ENCODE measurements at places on chromosomes 2 and 18.

DNA sequence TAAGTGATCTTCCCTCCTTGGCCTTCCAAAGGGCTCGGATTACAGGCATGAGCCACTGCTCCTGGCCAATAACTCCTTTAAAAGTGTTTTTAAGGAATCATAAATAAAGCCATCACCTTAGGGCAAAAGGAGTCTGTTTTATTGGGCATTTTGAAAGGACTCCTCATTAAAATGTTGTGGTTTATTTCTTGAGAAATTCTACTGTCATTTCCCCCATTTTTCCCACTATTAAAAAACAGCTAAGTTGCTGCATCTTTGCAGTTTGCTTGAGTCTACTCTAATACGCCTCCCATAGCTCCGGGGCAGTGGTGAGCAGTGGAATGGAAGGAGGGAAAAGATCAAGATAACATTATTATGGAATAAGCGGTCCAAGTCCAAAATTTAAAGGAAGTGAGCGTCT, 293.2 kb downstream of the PIEZO2 start:
- DNase-seq = no peak

DNA sequence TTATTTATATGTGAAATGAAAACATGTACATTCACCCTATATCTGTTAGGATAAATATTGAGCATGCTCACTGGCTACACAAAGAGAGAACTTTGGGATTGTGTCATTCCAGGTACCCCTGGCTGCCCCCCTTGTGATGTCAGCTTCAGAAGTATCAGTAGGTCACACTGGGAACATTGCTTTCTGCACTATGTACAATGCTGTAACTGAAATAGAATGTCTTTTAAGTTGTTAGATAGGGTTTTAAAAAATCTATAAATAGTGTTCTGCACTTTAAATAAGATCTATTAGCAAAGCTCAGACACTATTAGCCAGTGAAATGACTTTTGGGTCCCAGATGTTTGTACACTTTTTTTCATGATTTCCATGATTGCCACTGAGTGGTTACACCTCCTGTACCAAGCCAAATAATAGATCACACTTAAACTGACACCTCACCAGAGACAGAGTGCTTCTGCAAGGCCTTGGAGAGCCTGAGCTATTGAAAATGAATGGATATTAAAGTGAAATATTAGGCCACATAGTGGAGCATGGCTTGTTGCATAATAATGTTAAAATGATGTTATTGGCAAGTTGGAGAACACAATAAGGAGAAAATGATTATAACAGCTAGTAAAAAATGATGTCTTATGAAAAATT, 297.0 kb upstream of the NXPH2 start:
- DNase-seq = no peak

DNA sequence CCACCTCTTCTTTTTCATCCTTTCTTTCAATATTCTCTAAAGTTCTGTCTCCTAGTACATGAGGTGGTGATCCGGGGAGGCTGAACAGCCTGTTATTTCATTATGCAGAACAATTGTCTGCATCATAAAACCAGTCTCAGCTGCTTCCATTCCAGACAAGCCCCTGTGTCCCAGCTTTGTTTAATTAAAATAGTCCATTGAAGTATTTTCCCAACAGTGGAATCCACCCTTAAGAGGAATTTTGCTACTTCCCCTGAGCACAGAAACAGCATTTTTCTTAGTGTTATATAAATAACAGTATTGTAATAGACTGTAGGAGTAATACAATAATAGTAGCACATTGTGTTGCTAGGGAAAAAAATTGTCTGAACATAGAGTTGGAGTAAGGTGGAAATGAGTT, 395.4 kb upstream of the TCF4 start:
- no peak for DNase-seq

DNA sequence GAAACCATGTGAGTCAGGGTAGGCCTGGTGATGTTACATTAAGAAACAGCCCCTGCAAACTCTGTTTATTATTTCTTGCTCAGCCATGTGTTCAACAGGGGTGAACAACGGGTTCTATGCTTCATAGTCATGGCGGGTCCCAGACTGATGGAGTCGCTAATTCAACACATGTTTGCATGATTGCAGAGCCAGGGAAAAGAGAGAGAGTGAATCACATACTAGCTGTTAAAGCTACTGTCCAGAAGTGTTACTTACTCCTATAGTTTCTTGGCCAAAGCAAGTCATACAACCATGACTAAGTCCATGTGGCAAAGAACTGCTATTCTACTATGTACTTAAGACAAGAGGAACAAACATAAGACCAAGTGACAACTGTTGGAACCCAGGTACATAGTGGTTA, 241.2 kb upstream of the SKOR2 start:
- no peak for DNase-seq

DNA sequence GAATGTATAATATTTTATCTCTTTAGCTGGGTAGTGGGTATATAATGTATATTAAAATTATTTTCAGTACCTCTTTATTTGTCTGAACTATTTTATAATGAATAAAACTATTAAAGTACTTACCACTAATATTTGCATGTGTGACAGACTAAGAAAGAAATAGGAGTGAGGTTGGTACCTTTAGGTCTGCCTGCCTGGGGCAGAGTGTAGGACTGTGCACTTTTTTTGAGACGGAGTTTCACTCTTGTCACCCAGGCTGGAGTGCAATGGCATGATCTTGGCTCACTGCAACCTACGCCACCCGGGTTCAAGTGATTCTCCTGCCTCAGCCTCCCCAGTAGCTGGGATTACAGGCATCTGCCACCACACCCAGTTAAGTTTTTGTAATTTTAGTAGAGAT, 18.8 kb downstream of the NCOA1 start:
- no peak for DNase-seq

GRCh38 chr2:46123013-46123412, 174.2 kb upstream of the EPAS1 start:
- DNase-seq = no peak

DNA sequence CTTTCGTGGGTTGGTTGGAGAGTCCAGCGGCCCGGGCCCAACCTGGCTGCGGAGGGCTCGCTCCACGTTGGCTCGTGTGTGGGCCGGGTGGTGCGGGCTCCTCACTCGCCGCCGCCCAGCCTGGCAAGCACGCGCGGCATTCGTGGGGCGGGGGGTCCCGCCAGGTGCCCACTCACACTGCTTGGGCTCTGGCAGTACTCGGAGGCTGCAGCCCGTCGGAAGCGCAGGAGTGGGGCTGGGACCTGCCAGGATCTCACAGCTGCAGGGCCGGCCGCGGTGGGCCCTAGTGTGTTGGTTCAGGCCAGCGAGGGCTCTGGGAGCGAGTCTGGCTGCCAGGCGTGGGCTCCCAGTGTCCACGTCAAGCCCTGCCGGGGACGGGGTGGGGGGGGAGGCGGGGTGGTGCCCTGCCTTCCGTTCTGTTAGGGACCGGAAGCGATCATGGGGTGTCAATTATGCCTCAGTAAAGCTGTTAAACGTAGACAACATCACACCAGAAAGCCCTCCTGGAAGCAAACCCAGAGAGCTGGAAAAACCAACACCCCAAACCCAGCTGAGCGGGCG, 1.0 kb upstream of the HS6ST1 start:
- no peak for DNase-seq

DNA sequence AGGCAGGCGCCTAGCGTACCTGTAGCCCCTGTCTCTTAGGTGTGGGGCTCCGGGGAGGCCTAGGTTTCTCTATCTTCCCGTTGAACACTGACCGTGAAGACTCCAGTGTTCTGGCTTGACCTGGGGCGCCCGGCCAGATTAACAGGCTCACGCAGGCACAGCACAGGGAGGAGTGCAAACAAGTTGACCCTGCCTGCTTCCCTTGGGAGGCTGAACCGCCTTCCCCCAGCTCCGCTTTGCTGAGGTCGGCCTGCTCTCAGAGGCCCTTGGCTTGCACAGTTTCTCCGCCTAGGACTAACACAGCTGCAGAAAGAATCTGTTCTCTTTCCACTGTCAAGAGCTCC, 567 bp downstream of the PCYOX1 start:
- no peak for DNase-seq

GRCh38 chr2:151334082-151334815, 23.1 kb upstream of the TNFAIP6 start:
- no peak for DNase-seq

DNA sequence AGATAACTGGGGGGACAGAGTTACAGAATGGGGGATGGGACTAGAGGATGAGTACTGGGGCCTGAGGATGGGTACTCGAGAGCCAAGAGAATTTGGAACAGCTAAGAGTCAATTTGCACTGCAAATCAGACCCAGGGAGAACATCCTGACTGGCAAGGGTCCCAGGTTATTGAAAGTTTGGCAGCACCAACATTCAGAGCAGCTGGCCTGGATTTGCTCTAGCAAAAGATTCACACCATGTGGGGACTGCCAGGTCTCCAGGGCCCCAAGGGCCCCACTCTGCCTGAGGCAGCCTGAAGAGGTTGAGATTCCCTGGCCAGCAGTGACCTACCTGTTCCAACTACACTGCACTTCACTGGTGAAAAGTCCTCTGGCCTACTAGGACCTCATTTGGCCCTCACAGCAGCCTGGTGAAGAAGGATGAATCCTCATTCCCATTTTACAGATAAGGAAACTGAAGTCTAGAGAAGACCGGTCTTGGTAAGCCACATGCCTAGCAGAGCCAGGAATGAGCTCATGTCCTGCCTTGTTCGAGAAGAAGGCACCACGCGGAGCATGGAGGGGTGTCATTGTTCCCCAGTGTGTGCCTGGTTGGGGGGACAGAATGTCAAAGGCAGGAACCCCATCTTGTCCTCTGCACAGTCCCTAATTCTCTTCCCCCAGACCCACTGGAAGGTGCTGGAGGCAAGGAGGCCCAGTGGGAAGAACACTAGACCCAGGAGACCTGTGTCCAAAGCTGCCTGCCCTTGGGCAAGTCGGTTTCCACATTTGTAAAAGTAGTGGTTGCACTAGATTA, 258.6 kb downstream of the TNS1 start:
- no peak for DNase-seq

- no peak for DNase-seq
These were observed 67.7 kb downstream of the MCFD2 start for GRCh38 chr2:46847726-46848412.

- no peak for DNase-seq
These were observed 217.3 kb downstream of the FHOD3 start for GRCh38 chr18:36514778-36515177.
